Heart left ventricle (tissue), 16 donors: ENCODE measurements at places on chromosomes 7 and 10. TPM values are rescaled to one million over a fixed set of nuclear protein-coding genes. Genes with fewer than 3 reads are reported as not detected.

Gene WEE2
- 0.08 TPM for total RNA-seq

DNA sequence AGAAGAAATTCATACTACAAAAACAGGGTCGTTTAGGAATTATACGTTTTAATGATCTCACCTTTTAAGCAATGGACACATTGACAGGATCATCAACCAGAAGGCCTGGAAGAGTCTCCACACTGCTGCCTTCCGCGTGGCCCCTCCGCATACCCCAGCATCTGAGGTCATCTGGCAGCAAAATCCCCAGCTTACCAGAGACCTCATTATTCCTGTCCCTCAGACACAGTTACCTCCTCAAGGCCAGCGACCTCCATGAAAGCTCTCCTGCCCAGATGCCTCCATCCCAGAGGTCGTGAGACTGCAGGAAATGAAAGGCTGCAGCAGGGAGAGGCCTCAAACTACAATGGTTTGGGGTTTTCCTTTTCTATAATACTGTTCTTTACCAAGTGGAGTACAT is 14.8 kb upstream of the GSAP start:
- H3K4me3 ChIP-seq, result no peak overlapping the region
- no peak for DNase-seq
- H3K27me3 ChIP-seq, result no peaks in the 10 kb centered on the region

- H3K36me3 ChIP-seq, result no peaks in the 10 kb centered on the region
- no peak for DNase-seq
- H3K4me1 ChIP-seq, result peaks cover 12% of the 10 kb centered on the region
- H3K27ac ChIP-seq, result no peak overlapping the region
- H3K4me3 ChIP-seq, result no peak overlapping the region
These were observed 473.5 kb downstream of the AUTS2 start for GRCh38 chr7:70071766-70072165.

- no peak for DNase-seq
- peaks cover 95% of the 10 kb centered on the region for H3K27me3 ChIP-seq
- H3K36me3 ChIP-seq, result no peaks in the 10 kb centered on the region
- H3K4me1 ChIP-seq, result peaks cover 72% of the 10 kb centered on the region
- no peak overlapping the region for H3K4me3 ChIP-seq
- no peak overlapping the region for H3K27ac ChIP-seq
These were observed 351.2 kb downstream of the DNAJB6 start for GRCh38 chr7:157687845-157688532.

DNA sequence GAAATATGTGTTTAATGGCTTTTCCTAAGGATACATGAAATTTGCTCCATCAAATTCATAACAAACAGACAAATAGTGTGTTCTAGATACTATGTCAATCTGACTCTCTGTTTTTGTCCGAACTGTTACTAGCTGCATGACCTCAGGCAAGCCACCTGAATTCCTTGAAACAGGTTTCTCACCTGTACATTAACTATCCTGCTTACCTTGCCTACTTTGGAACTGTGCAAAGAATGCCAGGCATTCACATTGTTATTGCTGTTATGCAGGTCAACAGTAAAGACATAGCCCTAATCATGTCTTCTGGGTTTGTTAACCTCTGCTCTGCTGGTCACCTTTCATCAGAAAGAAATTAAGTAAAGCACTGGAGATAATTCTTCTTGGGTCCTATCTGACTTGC is 1283.9 kb upstream of the CELF2 start:
- no peaks in the 10 kb centered on the region for H3K27me3 ChIP-seq
- H3K4me1 ChIP-seq, result no peaks in the 10 kb centered on the region
- H3K27ac ChIP-seq, result no peak overlapping the region
- H3K36me3 ChIP-seq, result no peaks in the 10 kb centered on the region
- DNase-seq, result no peak
- no peak overlapping the region for H3K4me3 ChIP-seq

DNA sequence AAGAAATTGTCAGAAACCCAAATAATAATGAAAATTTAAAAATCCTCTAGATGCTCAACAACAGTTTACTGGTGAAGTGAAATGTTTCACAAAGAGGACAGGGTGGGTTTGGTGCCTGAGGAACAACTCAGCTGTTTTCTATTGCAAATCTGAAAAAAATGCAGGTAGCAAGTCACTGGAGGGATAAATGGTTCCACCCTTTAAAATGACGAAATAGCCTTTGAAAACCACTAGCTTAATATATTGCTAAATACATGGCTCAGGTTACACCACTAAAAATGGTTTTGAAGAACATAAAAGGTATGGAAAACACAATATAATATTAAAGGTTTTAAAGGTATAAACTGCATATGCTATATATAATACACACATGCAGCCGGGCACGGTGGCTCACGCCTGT is 69.5 kb downstream of the LMBR1 start:
- DNase-seq, result no peak
- no peak overlapping the region for H3K27ac ChIP-seq
- no peaks in the 10 kb centered on the region for H3K36me3 ChIP-seq
- H3K27me3 ChIP-seq, result no peaks in the 10 kb centered on the region
- no peaks in the 10 kb centered on the region for H3K4me1 ChIP-seq
- H3K4me3 ChIP-seq, result no peak overlapping the region

DNA sequence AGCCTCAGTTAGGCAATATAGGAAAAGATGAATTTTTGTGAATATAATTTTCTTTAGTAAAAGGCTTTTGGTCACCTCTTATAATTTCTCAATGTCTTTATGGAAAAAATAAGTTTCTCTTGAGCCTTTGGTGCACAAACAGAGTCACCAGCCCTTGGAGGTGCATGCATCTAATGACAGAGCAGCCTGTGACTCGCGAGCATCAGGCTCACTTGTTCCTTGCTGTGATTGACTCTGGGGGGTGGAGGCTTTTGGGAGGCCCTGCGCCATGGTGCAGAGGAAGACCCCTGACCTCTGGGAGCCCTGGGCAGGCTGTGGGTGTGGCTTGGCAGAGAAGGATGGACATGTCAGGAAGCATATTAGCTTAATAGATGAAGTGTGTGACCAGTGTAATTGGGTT is 60.2 kb downstream of the FIGNL1 start:
- H3K27me3 ChIP-seq, result no peaks in the 10 kb centered on the region
- no peak for DNase-seq
- H3K4me3 ChIP-seq, result no peak overlapping the region

Gene SH2D4B
- not detected for total RNA-seq

Gene PRKAR2B
- total RNA-seq, result 16.6 TPM

Gene GIMAP7
- total RNA-seq, result 17.6 TPM
